ENCODE measurements at places on chromosomes 11 and 22.
A peak's percentile ranks its signal among the peaks of the same experiment; 100 is the strongest.

GRCh38 chr11:119218141-119218878 is 12.2 kb downstream of the CBL start:
- no peak for DNase-seq

DNA sequence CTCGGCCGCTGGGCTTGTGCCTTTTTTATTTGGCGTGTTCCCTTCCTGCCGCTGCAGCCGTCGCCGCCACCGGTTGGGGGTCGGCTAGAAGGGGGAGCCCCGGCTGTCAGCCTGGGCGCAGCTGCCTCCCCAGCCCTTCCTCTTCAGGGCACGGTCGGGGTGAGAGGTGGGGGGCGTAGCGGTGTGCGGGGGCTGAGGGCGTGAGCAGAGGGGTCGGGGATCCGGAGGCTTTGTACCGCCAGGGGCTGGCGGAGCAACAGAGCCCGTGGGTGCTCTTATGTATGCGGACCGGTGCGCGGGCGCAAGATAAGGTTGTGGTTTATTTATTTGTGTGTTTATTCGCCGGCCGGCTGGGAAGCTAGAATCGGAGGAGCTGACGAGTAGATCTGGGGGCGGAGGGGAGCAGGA is 477 bp downstream of the ZBTB16 start:
- DNase-seq = no peak

GRCh38 chr22:17866127-17866526 is 91.9 kb upstream of the BID start:
- DNase-seq = no peak

GRCh38 chr22:37633089-37633624 is 6.3 kb upstream of the SH3BP1 start:
- DNase-seq = peak; percentile 39

- no peak for DNase-seq
Observed at GRCh38 chr11:111416231-111416960, 37.3 kb upstream of the POU2AF1 start.

DNA sequence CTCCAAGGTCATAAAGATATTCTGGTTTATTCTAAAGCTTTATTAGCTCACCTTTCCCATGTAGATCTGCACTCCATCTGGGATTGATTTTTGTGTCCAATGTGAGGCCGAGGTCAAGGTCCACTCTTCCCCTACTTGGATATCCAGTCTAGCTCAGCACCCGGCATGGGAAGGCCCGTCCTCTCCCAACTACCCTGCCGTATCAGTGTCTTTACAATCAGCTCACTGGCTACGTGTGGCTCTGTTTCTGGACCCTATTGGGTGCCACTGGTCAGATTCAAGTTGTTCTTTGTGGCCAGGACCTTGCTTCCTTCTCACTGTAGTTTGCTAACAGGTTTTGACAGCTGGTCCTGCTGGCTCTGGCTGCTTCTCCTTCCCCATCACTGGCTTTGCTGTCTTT is 30.9 kb downstream of the KCNQ1OT1 start:
- no peak for DNase-seq

- DNase-seq = no peak
Observed at GRCh38 chr11:22860241-22860640, at the start of gene CCDC179. Gene CCDC179, minus strand, starts transcription at chr11:22860474. Its CDS starts 53 bp downstream, at chr11:22860421.

- DNase-seq = no peak
Observed at GRCh38 chr11:5690216-5690615, 626 bp downstream of the TRIM22 start.

DNA sequence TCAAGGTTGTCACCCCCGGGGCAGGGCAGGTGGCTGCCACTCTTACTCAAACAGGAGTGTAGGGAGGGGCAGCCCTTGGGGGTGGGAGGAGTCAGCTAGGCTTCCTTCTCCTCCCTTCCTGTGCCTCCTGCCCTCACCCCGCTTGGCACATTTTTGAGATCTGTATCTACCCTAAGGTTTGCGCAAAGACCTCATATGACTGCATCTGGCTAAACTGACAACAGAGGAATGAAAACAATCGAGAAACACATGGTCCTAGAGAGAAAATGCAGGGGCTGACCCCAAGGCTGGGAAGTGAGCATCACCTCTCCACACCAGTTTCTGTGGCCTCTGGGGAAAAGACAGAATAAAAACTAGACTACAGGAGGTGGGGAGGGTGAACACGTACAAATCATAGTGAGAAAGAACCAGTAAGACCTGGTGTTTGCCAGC is 28.1 kb downstream of the IGSF9B start:
- DNase-seq = peak; percentile 77

- no peak for DNase-seq
Observed at GRCh38 chr22:25492841-25493734, 71.4 kb upstream of the GRK3 start.

- peak; percentile 42 for DNase-seq
Observed at GRCh38 chr11:2377511-2378443, 667 bp downstream of the CD81 start.

Data from central memory CD4-positive, alpha-beta T cell (primary cell).